ENCODE measurements at places on chromosomes 4 and X.

- DNase-seq, result no peak
Measured at GRCh38 chr4:186957952-186958555, 234.4 kb upstream of the FAT1 start.

DNA sequence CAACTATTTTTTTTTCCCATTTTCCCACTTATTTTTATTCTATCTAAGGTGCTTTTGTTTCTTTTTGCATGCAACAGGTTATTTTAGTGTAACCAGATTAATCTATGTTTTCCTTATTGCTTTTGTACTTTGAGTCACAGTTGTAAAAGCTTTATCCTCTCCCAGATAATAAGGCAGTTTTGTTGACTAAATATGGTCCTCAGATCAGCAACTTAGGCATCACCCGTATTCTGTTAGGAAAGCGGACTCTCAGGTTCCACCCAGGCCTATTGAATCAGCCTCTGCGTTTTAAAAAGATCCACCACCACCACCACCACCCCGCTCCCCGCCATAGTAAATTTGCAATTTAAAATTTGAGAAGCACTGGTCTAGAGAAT, 58.6 kb upstream of the USP9X start:
- DNase-seq, result no peak

DNA sequence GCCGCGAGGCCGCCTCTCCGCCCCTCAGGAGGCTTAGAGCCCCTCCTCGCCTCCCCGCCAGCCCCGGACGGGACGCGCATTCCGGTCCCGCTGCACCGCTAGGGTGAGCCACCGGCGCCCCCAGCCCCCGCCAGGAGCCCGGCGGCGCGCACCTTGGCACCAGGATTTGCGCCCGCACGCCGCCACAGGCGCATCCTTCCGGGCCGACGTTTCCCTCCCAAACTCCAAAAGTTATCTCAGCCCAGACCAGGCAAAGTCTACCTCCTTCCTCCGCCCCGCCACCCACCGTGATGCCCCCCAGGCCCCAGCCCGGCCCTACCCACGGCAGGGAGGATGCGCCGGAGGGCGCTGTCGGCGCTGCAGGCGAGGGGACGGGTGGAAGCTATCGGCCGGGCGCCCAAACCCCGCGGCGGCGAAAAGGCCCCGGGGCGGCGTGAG, 538 bp downstream of the SCML2 start:
- no peak for DNase-seq

GRCh38 chr4:182369211-182369610, 126.0 kb downstream of the TENM3 start:
- no peak for DNase-seq

DNA sequence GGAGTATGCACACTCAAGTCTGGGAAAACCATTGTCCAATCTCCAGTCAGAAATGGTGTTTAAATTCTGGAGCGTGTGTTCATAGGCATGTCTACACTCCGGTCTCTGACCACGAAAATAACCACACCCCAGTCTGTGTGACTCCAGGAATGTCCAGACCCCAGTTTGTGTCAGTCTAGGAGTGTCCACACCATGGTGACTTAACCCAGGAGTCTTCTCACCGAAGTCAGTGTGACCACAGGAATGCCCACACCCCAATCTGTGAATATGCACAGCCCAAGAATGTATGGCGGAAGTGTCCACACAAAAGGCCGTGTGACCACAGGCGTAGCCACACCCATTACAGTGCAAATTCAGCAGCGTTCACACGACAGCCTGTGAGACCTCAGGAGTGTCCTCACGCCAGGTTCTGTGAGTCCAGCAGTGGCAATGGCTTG, 11.4 kb downstream of the FTSJ1 start:
- DNase-seq, result no peak

DNA sequence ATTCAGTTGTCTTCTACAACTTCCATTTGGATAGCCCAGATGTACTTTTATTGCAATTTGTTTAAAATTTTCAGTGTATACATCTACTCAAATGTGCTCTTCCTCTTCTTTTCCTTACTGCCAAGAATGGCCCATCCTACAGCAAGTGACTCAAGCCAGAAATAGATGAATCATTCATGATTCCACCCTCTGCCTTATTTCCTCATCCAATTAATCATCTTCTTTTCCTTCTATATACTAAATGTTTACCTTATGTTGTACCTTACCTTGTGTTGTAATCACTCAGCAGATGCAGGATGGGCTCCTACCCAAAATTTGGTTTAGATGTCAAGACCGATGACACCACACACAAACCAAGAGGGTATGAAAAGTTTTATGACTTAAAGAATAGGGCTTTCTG, 437.8 kb downstream of the GRXCR1 start:
- no peak for DNase-seq

DNA sequence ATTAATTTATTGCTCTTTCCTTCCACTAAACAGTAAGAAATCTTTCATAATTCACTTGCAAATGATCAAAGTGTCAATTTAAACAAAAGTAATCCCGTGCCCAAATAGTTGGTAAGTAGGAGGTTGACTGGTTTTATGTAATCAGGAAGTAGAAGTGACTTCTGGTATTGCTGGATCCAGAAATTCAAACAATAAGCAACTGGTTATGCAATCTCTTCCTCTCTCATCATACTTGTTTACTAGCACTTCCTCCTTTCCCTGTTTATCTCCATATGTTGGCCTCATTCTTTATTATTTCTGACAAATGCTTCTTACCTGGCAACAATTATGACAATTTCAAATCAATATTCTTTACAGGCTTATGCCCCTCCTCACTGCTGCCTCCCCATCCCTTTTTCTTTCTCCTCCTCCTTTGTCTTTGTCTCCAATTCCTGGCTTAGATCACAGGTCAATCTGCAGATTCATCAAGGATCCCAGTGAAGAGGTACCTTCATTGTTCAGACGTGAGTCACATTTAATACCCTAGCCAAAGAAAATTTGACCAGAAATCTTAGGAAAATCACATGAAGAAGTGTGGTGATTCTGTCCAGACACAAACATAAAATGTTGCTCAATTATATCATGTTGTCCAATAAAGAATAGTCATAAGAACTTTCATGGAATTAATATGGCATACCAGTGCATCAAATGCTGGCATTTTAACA, 323.2 kb upstream of the PCDH7 start:
- DNase-seq, result no peak

GRCh38 chr4:87313756-87314155, 8.9 kb downstream of the HSD17B13 start:
- DNase-seq, result no peak

DNA sequence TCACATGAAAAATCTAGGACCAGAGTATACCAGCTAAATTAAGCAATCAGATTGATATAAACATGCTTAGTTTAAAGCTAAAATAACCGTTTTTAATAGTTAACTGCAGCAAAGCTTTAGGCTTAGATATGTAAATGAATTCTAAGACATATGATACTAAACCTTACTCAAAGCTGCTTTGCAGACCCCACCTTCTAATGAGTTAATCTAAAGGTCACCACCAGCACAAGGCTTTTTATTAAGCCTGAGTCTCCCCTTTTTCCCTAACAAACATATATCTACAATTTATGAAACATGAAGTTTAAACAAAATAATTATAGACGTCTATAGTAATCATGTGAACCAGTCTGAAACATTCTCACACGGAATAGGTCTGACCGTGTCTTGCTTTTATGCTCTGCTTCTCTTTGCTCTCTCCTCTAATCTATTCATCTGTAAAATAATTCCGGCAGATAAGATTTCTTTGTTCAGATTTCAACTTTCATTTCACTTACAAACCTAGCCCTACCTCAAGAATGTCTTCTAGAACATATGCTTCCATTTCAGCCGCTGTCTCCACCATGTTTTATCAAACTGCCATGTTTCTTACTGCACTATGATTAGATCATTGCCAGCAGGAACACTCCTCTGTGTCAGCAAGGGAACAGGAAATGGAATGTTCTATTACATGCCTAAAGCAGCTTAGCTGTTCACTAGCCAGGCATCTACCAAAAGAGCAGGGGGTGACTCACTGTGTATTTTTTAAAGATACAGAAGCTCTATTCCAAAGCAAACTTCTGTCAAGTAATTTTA, 35.9 kb downstream of the ANKRD17 start:
- peak; percentile 48 for DNase-seq

- no peak for DNase-seq
Measured at GRCh38 chr4:86717651-86718050, 123.5 kb downstream of the PTPN13 start.

- no peak for DNase-seq
Measured at GRCh38 chr4:160495356-160495755, 1392.5 kb downstream of the RAPGEF2 start.

DNA sequence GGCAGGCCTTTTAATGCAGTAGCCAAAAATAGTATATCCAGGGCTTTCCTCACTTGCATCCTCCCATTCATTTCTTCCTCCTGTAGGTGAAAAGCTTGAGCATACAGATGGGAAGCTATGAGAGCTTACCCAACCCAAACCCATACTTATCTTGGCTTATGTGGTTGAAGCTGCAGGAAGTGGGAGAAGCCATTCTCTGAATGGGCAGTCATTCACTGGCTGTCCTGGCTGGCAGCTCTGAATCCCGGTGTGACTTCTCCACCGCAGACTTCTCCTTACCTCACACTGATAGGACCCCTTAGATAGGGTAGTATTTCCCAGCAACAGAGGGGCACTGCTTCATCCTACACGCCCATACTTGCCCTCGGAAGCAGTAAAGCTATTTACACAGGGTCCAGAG, 125.4 kb downstream of the AMMECR1 start:
- DNase-seq, result no peak

- DNase-seq, result no peak
Measured at GRCh38 chr4:180539284-180539683, 1703.9 kb upstream of the TENM3 start.

- no peak for DNase-seq
Measured at GRCh38 chrX:3994315-3994714, 280.9 kb upstream of the PRKX start.

GRCh38 chr4:144374065-144374464, 233.5 kb upstream of the GYPA start:
- DNase-seq, result no peak

DNA sequence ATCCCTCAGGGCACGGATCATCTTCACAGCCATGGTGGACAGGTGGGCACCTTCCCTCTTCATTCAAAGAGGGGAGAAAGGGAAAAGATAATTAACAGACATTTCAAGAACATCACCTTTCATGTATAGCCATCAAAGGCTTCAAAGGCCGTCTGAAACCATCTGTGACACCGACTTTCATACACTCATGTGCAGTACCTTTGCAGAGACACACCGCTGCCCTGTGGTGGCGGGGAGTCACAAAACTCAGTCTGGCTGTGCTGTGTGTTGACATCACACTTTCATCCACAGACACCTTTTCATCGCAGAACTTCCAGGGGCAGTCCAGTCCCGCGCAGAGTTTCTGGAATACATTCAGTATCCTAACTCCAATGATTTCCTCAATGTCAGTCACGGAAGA, 47.6 kb upstream of the MTNR1A start:
- DNase-seq, result no peak

- no peak for DNase-seq
Measured at GRCh38 chr4:119672086-119672485, 43.5 kb upstream of the PDE5A start.

DNA sequence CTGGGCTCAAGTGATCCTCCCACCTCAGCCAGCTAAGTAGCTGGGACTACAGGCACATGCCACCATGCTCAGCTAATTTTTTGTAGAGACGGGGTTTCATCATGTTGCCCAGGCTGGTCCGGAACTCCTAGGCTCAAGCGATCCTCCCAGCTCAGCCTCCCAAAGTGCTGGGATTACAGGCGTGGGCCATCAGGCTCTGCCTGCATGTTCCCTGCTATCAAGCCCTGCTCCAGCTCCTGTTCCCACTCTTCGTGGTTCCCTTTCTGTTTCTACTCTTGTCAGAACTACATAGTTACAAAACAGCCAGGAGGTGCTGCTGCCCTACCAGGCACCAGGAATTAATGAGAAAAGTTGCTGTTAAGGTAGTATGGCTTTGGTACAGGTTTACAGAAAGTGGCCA, 8.7 kb downstream of the TIMP1 start:
- no peak for DNase-seq

- no peak for DNase-seq
Measured at GRCh38 chr4:176788248-176788647, 4.5 kb downstream of the VEGFC start.

GRCh38 chr4:23774909-23775308, 114.9 kb downstream of the PPARGC1A start:
- no peak for DNase-seq

GRCh38 chr4:145895056-145895455, 43.6 kb downstream of the ZNF827 start:
- no peak for DNase-seq

DNA sequence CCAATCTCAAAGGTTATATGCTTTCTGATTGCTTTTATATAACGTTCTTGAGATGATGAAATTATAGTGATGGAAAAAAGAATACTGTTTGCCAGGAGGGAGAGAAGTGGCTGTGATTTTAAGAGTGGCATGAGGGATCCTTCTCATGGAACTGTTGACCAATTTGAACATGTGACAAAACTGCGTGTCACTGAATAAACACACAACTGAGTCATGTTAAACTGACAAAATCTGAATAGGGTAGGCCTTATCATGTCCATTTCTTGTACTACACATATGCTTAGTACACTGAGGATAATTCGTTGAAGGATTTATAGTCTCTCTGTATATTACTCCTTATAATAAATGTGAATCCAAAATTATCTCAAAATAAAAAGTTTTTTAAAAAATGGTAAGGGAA, 22.2 kb upstream of the HSPA4L start:
- DNase-seq, result no peak

DNA sequence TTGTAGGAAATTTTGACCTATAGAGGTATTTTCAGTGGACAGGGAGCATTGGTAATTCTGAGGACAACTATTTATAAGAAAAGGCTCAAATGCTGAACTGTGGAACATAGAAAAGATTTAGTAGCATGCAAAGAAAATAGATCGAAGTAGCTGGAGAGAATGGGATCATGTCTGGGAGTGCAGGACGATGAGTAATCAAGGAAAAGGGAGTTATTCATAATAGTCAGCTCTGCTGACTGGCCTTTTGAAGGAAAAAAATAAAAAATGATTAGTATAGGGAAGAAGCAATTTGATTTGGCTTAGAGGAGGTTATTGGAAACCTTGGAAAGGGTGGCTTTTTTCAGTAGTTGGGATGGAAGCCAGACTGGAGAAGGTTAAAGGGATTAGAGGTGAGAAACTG, 22.9 kb upstream of the ANK2 start:
- no peak for DNase-seq

- DNase-seq, result no peak
Measured at GRCh38 chrX:44003975-44004374, 30.8 kb upstream of the NDP start.
